ENCODE measurements at places on chromosomes 5 and 9.

GRCh38 chr9:35350212-35350611 is 139.7 kb upstream of the RUSC2 start:
- no peak for DNase-seq

- DNase-seq, result no peak
These were observed 18.7 kb downstream of the SPRY4 start for GRCh38 chr5:142306077-142306502.

- no peak for DNase-seq
These were observed 30.6 kb downstream of the PLPP7 start for GRCh38 chr9:131320031-131320685.

GRCh38 chr5:160445132-160445531 is 23.5 kb downstream of the PTTG1 start:
- no peak for DNase-seq

DNA sequence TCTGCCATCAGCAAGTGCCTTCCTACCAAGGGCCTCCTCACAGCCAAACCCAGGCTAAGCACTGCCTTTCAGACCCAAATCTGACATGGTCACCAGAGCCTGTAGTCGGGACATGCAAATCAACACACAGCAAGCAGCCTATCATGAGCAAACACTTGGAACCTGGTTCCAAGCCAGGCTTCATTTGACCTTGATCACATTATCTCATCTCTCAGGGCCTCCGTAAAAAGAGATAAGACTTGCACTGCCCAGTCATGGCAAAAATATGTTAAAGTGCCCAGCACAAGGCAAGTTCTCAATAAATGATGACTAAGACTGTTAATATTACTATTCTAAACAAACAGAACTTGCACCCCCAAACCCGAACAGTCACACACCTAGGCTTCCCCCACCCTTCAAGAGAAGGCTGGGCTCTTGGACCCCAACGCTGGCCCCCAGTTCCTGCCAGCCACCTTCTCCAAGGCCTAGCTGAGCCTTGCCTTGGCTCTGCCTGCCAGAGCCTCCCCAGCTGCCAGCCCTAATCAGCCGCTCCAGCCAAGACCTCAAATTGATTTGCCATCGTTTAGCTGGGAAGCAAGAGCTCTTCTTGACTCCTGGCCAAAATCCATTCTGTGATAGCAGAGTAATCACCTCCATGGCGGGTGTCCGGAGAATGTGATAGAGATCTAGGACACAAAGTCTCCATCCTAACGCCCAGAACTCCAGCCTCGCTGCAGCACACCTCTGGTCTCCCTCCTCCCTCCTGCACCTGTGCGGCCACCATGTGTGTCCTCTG is 18.7 kb downstream of the CPLX2 start:
- no peak for DNase-seq

- no peak for DNase-seq
These were observed 71.1 kb upstream of the HSPB3 start for GRCh38 chr5:54384356-54384933.

DNA sequence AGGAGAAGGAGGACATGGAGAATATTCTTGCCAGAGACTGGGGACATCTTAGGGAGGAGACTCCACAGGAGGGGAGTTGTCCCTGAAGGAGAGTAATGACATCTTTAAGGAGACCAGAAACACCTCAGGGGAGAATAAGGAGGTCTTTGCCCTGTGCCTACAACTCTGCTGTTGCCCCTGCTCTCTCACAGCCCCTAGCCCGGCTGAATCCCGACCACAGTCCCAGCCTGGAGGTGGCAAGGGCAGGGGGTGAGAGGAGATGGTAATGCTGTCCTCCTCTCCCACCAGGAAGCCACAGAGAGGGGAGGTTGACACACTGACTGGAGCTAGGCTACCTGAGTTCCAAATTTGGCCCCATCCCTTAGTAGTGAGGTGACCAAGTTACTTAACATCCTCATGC is 30.2 kb upstream of the ENHO start:
- DNase-seq, result no peak

DNA sequence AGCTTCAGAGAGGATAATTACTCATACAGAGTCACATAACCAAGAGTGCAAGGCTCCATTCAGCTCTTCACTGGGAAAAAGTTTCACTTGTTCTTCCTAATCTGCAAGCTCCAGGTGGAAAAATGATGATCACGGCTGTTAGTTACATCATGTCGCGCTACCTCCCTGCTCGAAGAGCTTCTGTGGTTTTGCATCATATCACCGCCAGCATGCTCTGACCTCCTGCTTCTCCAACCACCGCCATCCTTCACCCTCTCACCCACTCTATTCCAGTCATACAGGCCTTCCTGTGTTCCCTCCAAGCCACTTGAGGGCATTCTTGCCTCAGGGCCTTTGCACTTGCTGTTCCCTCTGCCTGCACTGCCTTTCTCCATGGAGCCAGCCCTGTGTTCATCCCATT is 47.1 kb downstream of the COL27A1 start:
- no peak for DNase-seq

GRCh38 chr5:889075-889710 is 3.4 kb downstream of the BRD9 start:
- DNase-seq, result no peak

GRCh38 chr5:113776168-113776567 is 262.7 kb downstream of the YTHDC2 start:
- no peak for DNase-seq

- DNase-seq, result no peak
These were observed 378.6 kb downstream of the GADD45G start for GRCh38 chr9:89983411-89983810.

DNA sequence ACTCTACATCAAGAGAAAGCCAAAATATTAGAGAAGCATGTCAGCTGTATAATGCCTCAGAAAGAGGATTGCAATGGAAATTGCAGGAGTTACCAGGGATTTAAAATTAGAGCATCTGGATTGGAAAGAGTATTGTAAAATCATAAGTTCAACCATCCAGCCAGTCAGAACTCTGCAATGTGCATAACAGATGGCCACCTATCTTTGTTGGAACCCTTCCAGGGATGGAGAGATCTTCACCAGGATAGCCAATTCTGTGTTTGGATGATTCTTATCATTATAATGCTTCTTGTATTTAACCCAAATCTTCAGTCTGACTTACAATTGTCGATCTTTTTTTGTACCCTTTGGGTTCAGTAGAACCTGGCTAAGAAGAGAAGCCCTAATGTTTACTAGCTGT is 164.4 kb downstream of the TLR4 start:
- no peak for DNase-seq

GRCh38 chr5:6583049-6583880 is 49.6 kb downstream of the NSUN2 start:
- no peak for DNase-seq

DNA sequence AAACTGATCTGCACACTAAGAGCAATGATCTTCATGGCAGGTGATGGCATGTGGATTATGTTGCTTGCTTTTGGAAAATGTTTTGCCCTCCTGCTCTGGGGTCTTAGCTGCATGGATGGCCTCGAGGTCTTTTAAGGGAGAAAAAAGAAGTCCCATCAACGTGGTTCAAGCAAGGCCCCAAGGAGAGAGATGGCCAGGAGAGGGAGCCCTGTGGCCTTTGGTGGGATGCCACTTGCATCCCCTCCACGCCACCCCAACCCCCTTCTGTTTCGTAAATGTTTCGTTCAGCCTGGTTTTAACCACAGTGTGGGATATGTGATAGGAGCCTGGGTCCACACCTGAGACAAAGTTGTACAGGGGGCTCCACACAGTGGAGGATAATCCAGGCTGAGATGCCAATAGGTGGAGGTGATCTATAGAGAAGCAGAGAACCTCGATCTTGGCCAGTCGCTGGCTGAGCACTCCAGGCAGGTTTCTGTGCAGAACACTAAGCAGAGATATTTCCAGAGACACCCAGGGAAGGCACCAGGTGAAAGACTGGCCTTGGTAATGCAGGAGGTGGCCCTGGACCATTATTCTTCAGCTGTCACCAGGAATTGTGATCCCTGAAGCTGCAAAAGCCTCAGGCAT is 25.8 kb upstream of the FRRS1L start:
- DNase-seq, result no peak

GRCh38 chr5:643811-644271 is 31.7 kb downstream of the CEP72 start:
- DNase-seq, result no peak

GRCh38 chr5:82628364-82628910 is 350.3 kb upstream of the RPS23 start:
- no peak for DNase-seq

DNA sequence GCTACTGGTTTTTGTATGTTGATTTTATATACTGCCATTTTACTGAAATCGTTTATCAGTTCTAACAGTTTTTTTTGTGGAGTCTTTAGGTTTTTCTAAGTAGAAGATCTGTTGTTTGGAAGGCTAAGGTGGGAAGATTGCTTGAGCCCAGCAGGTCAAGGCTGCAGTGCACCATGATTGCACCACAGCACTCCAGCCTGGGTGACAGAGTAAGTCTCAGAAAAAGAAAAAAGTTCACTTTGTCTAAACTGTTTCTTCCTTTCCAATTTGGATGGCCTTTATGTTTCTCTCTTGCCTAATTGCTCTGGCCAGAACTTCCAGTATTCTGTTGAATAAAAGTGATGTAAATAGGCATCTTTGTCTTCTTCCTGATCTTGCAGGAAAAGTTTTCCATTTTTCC is 124.5 kb upstream of the LRRTM2 start:
- no peak for DNase-seq

DNA sequence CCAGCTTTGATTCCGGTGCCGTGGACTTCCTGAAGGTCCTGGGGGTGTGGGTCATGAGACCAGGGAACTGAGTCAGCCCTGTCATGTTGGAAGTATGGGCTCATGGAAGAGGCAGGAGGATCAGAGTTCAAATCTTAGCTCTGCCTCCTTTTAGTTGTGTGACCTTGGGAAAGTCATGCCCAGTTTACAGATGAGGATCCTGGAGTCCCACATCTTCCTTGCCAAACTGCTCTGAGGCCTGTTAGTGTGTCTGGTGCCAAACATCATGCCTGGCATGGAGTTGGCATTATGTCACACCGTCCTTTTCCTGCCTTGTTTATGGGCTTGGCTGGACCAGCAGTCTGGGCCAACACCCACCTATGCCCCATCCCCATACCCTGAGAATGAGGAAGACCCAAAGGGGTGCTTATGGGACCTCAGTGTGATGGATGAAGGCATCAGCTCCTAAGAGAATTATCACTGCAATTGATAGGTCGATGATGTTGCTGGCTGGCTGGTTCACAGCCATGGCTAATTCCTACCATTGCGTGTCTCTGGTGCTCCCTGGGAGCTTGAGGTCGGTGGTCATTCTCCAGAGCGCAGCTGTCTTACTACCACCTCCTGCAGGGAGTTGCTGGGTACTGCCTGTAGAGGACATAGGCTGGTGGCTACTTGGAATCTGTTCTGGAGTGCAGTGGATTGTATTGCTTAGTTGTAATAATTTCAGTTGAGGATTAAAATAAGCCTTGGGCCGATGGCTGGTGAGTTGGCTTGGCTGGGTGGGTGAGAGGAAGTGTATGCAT is 140.5 kb upstream of the PITX1 start:
- no peak for DNase-seq

DNA sequence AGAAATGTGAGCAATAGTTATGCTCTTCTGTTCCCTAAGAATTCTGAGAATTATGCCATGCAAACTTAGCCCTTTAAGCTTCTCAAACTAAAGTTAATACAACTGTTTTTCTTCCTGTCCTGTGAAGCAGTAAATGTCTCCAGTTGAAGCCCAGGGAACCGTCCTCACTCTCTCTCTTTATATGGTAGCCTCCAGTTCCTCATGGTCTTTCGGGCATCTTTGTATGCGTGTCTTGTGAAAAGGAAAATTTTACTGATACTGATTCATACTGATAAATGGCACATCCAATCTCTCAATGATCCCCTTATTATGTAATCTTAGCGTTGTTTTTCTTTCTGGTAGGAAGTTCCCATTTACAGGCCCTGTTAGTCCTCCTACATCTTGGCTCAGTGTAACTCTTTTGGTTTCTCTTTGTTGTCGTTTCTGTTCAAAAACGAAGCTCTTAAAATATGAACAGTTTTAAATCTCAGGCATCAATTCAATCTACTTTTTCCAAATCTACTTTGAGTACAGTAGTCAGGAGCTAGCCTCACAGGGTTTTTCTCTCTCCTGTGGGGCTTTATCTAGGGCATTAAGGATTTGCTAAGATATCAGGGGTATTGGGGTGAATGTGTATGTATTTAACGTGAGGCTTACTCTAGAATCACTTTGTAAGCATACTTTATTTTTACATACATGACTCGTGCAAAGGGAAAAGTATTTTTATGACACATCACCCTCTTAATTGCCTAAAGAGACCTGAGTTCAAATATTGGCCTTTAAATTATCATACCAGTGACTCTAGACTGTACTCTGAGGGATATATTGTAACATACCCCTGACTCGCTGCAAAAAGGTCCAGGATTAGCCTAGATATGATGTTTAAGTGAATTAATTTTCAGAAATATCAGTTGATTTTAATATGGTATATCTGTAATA is 258.0 kb downstream of the NR3C1 start:
- no peak for DNase-seq

- DNase-seq, result no peak
These were observed 21.7 kb downstream of the SLC9A3 start for GRCh38 chr5:502325-503079.

DNA sequence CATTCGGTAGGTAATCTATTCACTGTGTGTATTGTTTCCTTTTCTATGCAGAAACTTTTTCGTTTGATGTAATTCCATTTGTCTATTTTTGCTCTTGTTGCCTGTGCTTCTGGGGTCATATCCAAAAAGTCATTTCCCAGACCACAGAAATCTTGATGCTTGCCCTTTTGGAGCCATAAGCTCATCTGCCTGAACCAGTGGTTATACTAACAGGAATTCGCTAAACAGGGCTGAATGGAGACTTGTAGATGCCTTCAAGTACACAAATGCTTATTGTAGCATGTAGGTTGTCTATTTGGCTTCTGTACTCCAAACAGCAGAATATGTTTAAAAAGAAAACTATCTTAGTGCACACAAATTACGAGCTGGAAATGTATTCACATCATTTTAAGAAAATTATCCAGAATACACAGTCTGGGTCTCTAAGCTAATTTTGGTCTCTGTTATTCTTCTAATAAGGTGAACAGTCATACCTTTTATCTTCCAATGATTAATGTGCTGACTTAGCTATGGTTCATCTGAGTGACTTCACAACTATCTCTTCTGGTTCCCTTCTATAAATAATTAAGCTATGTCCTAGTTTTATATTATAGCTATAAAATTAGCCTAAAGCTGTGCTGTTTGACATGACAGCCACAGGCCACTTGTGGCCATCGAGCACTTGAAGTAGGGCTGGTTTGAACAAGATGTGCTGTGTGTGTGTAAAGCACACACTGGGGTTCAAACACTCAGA is 87.6 kb downstream of the DAPK1 start:
- no peak for DNase-seq

GRCh38 chr5:35047785-35048404 is at the start of gene AGXT2:
Gene AGXT2, minus strand, starts transcription at chr5:35047949. Its CDS starts 57 bp downstream, at chr5:35047892.
- DNase-seq, result no peak

DNA sequence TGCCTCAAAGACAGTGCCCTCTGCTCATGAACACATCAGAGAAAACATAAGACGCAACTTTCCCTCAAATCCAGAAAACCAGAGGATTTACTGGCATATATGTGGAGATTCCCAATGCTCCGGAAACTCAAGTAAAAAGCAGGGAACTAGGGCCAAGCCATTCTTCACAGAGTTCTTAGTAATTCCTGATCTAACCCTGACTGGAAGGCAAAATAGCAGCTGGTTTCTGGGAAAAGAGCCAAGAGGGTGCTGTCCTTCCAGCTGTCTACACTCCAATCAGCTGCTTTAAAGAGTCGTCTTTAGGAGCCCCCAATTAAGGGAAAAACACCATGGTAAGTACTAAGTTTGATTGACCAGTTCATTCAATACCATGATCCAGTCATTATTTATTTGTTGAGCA is 49.6 kb downstream of the GNA14 start:
- DNase-seq, result no peak
